ENCODE measurements at places on chromosomes 2 and 18.

DNA sequence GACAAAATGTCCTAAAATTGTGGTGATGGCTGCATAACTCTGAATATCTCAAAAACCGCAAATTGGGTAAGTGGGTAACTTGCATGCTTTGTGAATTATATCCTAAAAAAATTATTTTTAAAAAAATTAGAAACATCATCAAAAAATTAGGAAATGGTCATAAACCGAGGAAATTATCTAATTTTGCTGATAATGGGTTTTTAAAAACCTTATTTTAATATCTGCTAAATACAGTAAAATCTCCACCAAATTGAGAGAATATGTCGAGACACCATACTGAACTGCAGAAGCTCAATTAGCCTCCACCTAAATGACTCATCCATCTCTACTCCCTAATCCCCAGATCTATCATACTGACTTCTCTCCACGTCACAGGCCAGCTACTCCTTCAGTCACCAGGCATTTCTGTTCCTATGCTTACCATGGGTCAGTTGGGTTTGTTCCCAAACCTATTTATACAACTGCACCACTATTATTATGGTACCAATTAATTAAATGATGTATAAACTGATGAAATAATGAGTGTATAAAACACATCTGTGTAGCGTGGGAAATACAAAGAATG lies 36.1 kb downstream of the SPIRE1 start:
- no peak for DNase-seq

DNA sequence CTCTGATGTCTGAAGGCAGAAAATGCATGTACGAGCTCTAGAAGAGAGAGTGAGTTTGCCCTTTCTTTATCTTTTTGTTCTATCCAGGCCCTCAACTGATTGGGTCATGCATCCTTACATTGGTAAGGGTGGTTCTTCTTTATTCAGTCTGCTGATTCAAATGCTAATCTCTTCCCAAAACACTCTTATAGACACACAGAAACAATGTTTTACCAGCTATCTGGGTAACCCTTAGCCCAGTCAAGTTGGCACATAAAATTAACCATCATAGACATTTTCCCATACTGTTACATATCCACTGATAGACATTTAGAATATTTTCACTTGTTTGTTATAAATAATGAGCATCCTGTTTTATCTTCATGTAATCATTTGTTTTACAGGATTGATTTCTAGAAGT lies 141.2 kb downstream of the TAF4B start:
- no peak for DNase-seq

- no peak for DNase-seq
These were observed 955.8 kb upstream of the LRRTM1 start for GRCh38 chr2:81260320-81260719.

- DNase-seq = no peak
These were observed 106.7 kb downstream of the MYO1B start for GRCh38 chr2:191351921-191352320.

GRCh38 chr2:79855264-79856006 lies 342.6 kb downstream of the CTNNA2 start:
- DNase-seq = no peak

DNA sequence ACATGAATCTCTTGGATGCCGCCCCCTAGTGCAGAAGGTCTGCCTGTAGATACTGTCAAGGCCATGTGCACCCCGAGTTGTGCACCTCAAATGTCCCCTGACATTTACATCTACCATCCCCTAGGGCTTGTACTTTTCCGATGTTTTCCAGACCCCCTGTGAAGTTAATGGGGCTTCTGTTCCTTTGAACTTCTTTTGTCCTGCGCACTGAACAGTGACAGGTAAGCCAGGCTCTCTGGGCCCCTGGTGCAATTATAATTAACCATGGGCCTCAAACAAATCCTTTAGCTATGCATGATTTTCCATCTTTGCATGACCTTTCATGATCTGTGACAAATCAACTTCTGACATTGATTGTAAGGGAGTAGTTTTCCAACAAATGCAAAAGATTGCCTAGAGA lies 158.4 kb downstream of the FHOD3 start:
- DNase-seq = no peak
